Activated T-helper 1 cell treated with Interleukin-2 at 50 U/mL for 16 hours (primary cell): ENCODE measurements at places on chromosomes 5 and 9.

DNA sequence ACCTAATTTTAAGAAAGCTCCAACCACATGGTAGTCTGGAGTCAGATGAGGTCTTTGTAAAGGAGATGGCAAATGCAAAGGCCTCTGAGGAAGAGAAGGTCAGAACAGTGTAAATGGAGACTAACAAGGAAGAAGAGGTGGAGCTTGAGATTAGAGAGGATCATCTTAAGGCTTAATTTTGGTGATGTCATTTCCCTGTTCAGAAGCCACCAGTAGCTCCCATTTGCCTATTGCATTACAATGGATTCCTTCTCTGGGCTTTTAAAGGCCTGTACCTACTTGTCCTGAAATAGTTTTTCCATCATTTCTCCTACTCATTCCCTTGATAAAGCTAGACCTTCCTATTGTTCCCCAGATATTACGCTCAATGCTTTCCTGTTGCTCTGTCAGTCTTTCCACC is 16.1 kb downstream of the PCSK5 start:
- no peak for DNase-seq

GRCh38 chr5:115392611-115393010 is 96.2 kb upstream of the CCDC112 start:
- DNase-seq, result no peak

GRCh38 chr5:138448070-138448469 is 9.2 kb downstream of the REEP2 start:
- no peak for DNase-seq

- no peak for DNase-seq
Observed at GRCh38 chr5:170216257-170216864, 16.4 kb upstream of the C5orf58 start.

GRCh38 chr5:67732471-67732870 is 483.1 kb upstream of the PIK3R1 start:
- DNase-seq, result no peak

DNA sequence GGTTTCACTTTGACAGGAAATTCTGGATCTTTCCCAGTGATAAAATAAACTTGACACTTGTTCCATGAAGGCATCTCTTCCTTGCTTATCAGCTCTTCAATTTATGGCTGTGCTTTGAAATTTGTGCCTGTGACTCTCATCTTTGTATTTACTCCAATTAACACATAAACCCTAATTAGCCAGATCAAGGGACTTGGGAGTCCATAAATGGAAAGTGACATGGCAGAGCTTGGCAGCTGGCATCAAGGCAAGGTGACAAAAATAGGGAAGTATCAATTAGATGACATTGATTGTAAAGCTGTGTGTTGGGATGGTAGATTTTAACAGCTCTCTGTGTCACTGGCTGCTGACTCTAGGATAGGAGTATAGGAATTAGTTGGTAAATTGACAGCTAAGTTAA is 133.9 kb downstream of the PBX3 start:
- DNase-seq, result no peak
